H7 (cell line): ENCODE measurements at places on chromosomes 4 and X.

GRCh38 chrX:11462136-11462535 lies 168.9 kb downstream of the AMELX start:
- no peak for DNase-seq

GRCh38 chr4:154720618-154721267 lies 23.1 kb upstream of the LRAT start:
- DNase-seq: peak; percentile 22

DNA sequence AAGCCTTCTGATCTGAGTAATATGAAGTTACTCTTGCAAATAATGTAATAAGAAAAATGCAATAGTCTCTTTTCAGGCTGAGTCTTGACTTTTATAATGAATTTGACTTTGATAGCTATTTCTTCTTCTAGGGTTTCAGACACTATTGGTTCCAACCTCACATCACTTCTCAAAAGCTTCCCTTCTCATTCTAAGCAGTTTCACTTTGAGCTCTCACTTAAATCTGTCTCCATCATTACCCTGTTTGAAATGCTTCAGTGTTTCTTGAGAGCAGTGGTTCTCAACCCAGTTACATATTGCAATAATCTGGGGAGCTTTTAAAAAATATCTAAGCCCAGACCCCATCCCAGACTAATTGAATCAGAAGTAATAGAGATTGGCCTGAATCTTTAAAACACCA lies 40.5 kb upstream of the BMP2K start:
- DNase-seq: no peak

DNA sequence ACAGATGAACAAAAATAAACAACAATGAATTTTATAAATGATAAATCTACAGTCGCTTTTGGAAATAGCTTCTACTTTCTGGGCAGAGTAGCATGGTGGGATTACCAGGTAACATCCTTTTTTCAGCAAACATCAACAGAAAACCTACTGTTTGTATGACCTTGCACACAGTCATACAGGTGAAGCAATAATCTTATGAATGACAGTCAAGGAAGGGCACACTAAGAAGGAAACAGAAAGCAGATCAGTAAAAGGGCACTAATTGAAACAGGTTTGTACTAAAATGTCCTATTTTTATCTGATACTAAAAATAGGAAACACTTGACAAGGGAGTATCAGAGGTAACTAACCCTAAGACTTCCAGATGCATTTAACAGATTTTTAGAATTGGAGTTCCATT lies 108.9 kb downstream of the DLG3 start:
- no peak for DNase-seq

DNA sequence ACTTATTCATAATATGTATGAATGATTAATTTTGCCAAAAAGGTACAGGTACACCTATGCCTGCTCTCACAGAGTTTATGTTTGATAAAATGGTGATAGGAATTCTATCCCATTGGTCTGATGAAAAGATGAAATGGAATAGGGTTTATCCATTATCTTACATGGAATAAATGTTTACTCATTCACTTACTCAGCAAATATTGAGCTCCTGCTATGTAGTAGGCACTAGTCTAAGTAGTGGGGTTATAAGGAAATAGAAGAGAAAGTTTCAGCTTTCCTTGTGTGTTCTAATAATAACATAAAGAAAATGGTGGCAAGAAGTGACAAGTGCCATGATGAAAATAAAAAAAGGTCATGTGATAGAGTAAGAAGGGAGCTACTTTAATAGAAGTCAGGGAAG lies 12.4 kb upstream of the SLC10A7 start:
- no peak for DNase-seq

DNA sequence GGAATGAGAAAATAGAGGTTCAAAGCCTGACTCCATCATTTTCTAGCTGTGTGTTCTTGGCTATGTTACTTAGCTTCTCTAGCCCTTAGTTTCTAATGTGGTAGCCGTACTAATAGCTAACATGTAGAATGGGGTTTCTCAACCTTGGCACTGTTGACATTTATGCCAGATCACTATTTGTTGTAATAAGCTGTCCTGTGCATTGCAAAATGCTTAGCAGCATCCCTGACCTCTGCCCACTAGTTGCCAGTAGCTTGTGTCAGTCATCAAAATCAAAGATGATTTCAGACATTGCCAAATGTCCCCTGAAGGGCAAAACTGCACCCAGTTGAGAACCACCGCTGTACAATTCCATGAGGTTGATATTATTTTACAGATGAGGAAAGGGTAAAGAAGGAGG lies 18.3 kb upstream of the ADAMTS3 start:
- DNase-seq: no peak

GRCh38 chrX:107687445-107687844 lies 59.1 kb downstream of the PRPS1 start:
- no peak for DNase-seq

GRCh38 chr4:98606894-98607293 lies 51.5 kb downstream of the TSPAN5 start:
- peak; percentile 48 for DNase-seq

DNA sequence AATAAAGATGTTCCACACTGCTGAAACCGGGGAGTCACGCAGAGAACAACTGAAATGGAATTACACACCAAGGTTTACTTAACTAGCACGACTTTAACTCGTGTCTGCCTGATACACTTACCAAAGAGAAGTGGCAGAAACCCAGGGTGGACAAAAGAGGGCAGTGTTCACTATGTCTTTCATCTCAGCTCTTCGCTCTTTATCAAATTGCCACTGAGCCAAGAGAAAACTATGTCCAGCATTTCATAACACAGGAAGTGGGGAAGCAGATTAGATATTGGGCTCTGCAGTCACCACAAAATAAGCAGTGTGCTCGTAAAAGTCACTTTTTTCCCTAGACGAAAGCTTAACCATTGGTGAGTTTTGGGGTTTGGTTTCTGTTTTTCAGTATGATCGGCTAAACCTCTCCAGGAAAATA lies 155.7 kb downstream of the CHIC2 start:
- DNase-seq: peak; percentile 15

GRCh38 chr4:14221176-14221575 lies 593.7 kb upstream of the BOD1L1 start:
- DNase-seq: no peak

- peak; percentile 67 for DNase-seq
Measured at GRCh38 chr4:107037199-107037584, 1.1 kb upstream of the DKK2 start.

- DNase-seq: no peak
Measured at GRCh38 chr4:25253071-25253445, 19.2 kb downstream of the PI4K2B start.

- DNase-seq: peak; percentile 3
Measured at GRCh38 chrX:102840871-102841705, 96.0 kb upstream of the RAB40AL start.

GRCh38 chr4:185472103-185472542 lies 590 bp upstream of the CCDC110 start:
- DNase-seq: no peak

- DNase-seq: no peak
Measured at GRCh38 chr4:68905598-68905938, 46.0 kb downstream of the UGT2A3 start.

DNA sequence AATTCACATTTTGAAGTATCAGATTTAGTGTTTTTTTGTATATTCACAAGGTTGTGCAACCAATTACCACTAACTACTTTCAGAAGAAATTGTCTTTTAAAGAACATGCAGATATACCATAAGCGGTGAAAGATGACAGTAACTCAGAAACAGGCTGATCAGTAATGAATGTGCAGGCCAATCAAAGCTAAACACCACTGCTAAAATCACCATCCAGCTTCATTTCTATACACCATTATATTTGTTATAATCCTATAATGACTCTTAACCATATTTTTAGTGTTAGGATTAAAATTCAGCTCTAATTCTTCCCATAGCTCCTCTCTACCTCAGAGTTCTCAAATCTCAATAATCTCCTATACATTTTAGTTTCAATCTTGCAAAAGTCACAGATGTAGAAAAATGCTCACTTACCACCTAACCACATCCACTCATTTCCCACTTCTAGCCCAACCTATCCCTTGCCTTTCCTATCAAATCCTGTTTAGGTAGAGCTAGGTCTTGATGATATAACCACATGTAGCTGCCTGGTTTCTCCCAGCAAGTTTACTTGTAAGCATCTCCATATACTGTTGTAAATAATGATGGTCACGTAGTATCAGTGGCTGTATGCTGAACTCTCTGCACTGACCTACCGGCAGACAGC lies 16.6 kb downstream of the COQ2 start:
- no peak for DNase-seq

GRCh38 chrX:73987166-73987565 lies 316.8 kb upstream of the ZCCHC13 start:
- DNase-seq: no peak

GRCh38 chr4:78322032-78322431 lies 229.5 kb upstream of the ANXA3 start:
- no peak for DNase-seq

- DNase-seq: no peak
Measured at GRCh38 chrX:72465889-72466288, 106.8 kb downstream of the HDAC8 start.

DNA sequence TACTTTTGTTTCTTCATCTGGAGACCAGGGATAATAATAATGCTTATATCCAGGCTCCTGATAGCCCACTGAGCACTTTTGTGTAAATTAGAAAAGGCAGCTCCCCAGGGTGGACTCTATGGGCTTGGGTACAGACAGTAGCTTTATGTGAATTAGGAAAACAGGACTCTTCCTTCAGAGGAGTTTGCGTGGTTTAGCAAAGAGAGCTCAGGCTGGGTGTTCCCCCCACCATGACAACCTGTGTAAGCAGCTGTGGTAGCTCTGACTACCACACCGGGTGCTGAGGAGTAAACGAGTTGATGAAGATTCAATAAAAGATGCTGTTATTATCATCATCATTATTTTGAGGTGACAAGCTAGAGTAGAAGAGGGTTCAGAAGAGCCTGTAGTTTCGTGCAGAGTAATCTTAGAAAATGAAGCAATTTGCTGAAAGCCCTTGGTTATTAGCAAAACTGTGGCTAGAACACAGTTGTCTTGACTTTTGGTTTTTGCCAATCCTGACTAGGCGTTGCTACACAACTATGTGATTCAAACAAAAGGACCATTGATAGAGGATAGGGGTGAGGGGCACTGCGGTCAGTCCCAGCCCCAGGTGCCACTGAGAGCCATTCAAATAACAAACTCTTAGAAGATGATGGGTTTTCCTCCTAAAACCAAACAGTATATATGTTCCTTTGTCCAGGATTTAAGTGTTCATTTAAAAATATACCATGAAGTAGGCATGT lies 60.6 kb upstream of the LIMCH1 start:
- DNase-seq: no peak

GRCh38 chrX:103629318-103630170 lies 769 bp downstream of the TCEAL1 start:
- DNase-seq: peak; percentile 74

- no peak for DNase-seq
Measured at GRCh38 chr4:103018391-103019307, 856 bp downstream of the SLC9B1 start.

DNA sequence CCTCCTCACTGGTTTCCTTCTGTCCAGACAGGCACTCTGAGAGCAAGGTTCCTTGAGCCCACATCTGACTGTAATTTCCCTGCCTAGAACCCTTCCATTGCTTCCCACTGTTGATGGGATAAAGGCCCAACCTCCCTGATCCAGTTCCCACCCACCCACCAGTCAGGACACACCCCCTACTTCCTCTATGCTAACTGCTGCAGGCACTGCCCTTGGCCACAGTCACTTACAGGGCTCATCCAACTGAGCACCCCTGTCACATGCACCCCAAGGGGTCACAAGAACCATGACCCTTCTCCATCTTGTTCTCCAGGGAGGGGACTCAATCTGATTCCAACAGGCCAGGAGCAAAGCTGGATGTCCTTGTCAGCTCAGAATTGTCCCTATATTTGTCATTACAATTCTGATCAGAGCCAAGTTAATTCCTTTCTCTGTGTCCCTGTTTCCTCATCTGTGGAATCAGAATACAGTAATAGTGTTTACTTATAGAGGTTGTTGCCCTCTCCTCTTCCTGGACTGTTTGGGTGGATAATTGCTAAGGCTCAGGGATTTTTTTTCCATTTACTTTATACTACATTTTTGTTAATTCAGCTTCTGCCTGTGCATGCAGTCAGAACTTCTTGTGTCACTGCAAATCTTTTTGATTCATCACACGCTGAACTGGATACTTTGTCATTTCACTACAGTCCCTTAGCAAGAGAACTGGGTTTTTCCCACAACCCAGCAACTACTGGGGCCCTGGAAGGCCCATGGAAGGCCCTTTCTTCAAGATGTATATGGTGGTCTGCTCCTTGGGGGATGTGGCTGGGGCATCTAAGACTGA lies 105.6 kb upstream of the MAMLD1 start:
- peak; percentile 18 for DNase-seq

GRCh38 chrX:78123190-78123589 lies 16.3 kb downstream of the TAF9B start:
- no peak for DNase-seq

- peak; percentile 66 for DNase-seq
Measured at GRCh38 chrX:155612312-155613224, at the start of gene TMLHE. TSS of gene TMLHE (minus strand) at chrX:155612952. CDS start at chrX:155545276, 67,676 bp downstream.

- DNase-seq: peak; percentile 14
Measured at GRCh38 chr4:8665406-8666360, 73.1 kb downstream of the CPZ start.
